ENCODE measurements at places on chromosomes 2 and 18.

- no peak for DNase-seq
Observed at GRCh38 chr2:100610381-100610831, 47.6 kb downstream of the PDCL3 start.

DNA sequence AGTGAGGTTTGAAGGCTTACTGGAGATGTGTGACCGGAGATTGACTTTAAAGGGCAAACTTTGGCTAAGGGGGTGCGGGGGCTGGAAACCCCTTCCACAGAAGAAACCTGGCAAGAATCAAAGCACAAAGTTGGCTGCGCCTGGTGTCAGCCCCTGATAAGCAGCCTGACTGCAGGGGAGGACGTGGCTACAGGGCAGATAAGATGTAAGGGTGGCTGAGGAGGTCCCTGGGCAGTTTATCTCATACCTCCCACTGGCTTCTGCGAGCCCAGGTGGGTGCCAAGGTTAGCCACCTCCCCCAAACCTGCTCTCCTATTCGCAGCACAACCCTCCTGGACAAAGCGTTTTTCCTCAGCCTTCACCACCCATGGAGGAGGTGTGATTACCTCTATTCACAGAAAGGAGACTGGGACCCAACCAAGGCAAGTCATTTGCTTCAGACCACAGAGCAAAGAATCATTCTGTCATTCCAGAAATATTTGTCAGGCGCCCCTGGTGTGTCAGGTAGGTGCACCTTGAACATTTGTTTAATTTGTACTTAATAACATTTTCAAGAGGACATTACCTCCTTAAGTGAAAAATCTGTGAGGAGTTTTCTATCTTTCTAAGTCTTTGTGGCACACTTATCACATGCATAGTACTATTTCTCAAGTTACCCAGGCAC lies 73.1 kb upstream of the IL1R1 start:
- DNase-seq: no peak

DNA sequence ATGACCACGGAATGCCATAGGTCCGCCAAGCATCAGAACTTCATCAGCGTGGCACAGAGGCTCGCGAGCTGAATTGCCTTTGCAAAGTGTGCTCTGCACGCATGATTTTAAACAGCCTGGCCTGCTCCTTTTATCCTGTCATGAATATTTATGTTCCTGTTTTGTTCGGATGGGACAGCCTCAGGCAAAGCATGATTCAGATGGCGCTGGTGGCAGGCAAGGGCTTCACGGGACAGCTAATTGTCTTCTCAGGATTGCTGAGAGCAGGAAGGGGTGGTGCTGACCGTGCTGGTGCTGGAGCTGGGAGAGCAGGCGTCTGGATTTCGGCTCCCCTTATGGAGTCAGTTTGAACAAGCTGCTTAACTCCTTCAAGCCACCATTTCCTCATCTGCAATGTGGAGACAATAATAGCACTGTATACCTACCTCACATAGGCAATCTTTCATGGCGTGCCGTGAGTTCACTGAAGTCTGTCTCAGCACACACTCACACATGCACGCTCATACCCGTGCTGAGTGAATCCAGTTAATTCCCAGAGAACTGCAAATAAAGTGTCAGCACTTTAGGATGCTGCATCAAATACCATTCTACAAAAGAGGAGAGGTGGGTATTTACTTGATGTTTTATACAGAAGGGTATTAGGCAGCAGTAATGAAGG lies 79.7 kb upstream of the APCDD1 start:
- DNase-seq: no peak

GRCh38 chr2:32463110-32463509 lies 106.3 kb downstream of the BIRC6 start:
- no peak for DNase-seq
